Esophagus muscularis mucosa (tissue), 4 donors: ENCODE measurements at places on chromosomes 11 and 22.

GRCh38 chr11:69035150-69035945 lies 13.4 kb upstream of the TPCN2 start:
- H3K36me3 ChIP-seq = no peaks in the 10 kb centered on the region
- peaks cover 15% of the 10 kb centered on the region for H3K4me1 ChIP-seq
- H3K27ac ChIP-seq = peak overlapping the region; percentile 63
- no peak for DNase-seq
- H3K4me3 ChIP-seq = no peak overlapping the region
- no peaks in the 10 kb centered on the region for H3K27me3 ChIP-seq

DNA sequence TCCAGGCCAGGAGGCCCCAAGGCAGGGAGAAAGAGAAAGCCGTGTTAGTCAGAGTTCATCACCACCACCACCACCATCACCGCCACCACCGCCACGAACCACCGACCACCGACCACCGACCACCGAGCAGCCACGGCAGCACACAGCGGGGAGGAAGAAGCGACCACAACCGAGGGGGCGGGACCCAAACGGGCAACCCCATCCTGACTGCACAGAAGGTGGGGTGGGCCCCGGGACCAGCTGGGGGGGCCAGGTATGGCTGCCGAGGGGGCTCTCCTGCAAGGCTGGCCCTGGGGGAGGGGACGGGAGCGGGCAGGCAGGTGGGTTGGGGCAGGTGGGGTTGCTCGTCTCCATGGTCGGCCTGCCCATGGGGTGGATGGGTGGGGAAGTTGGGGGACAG lies 34.2 kb downstream of the SYT7 start:
- no peak for DNase-seq
- no peak overlapping the region for H3K27ac ChIP-seq
- H3K27me3 ChIP-seq = peaks cover 13% of the 10 kb centered on the region
- no peak overlapping the region for H3K4me3 ChIP-seq

GRCh38 chr11:94028436-94028835 lies 7.3 kb downstream of the HEPHL1 start:
- no peak overlapping the region for H3K4me3 ChIP-seq
- no peaks in the 10 kb centered on the region for H3K4me1 ChIP-seq
- DNase-seq = peak; percentile 62
- H3K27ac ChIP-seq = no peak overlapping the region

- no peak overlapping the region for H3K4me3 ChIP-seq
- H3K27me3 ChIP-seq = no peaks in the 10 kb centered on the region
- H3K4me1 ChIP-seq = no peaks in the 10 kb centered on the region
Observed at GRCh38 chr22:23356094-23356493, 175.8 kb downstream of the BCR start.

- H3K27me3 ChIP-seq = no peaks in the 10 kb centered on the region
- H3K4me3 ChIP-seq = no peak overlapping the region
- no peak for DNase-seq
- no peaks in the 10 kb centered on the region for H3K36me3 ChIP-seq
Observed at GRCh38 chr11:121347813-121348212, 55.2 kb downstream of the SC5D start.

DNA sequence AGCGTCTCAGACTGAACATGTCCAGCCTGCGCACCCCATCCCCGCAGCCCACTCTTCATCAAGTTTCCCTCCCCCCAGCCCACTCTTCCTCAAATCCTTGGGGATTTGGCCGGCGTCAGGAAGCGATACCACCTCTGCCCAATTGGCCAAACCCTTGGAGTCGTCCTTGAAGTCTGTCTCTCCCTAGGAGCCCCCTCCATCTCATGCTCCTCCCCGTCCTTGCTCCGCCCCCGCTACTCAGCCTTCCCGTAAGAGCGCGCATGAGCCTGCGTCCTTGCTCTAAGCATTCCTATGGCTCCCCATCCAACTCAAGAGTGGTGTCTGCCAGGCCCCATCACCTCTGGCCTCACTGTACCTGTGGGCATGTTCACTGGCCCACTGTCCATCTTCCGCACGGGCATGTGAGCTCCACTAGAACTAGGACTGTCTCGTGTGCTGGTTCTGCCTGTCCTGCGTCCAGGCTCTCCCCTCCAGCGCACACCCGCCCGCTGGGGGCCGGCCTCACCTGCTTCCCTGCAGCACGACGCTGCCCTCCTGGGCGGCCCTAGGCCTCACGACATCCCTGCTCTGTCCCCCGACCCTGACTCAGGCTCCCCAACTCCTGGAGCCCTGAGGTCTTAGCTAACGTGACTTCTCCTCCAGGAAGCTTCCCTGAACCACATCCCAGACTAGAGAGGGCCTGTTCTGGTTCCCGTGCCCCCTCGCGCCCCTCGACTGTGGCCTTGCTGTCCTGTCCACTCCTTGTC lies 30.5 kb upstream of the TTLL12 start:
- no peaks in the 10 kb centered on the region for H3K4me1 ChIP-seq
- H3K27me3 ChIP-seq = no peaks in the 10 kb centered on the region
- H3K4me3 ChIP-seq = no peak overlapping the region
- H3K36me3 ChIP-seq = peaks cover 28% of the 10 kb centered on the region
- no peak overlapping the region for H3K27ac ChIP-seq
